ENCODE measurements at places on chromosomes 2 and 18.

GRCh38 chr2:37623971-37624900 is 47.2 kb downstream of the CDC42EP3 start:
- DNase-seq = no peak

- no peak for DNase-seq
Observed at GRCh38 chr2:169136885-169137534, 67.6 kb downstream of the DHRS9 start.

DNA sequence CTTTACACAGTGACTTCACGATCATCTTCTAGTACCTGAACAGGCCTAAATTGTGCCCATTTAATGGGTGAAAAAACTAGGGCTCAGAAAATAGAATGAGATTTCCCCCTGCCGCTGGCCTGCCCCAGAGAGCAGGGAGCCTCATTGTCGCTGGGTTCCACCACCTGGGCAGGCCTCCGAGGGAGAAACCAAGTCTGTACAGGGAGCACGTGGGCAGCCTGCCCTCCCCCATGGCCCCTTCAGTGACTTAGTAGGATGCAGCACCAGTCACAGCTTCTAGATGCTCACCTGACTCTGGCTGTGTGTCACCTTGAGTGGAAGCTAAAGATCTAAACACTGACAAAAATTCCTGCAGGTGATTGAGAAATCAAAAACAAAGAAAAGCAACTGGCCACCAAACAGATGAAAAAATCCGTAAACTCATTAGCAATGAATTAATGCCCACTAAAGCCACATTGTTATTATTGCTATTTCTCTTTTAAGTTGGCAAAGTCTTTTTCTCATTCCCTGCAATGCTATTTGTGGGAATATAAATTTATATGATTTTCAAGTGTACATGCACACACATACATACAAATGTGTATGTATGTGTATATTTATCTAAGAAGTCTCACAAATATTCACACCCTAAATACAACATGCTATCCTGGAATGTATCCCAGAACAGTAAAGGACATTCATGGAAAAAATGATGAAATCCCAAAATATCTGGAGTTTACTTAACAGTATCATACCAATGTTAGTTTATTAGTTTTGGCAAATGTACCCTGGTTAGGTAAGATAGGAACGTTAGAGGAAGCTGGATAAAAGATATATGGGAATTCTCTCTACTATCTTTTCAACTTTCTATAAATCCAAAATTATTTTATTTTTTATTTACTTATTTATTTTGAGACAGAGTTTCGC is 18.7 kb upstream of the ASPRV1 start:
- no peak for DNase-seq

DNA sequence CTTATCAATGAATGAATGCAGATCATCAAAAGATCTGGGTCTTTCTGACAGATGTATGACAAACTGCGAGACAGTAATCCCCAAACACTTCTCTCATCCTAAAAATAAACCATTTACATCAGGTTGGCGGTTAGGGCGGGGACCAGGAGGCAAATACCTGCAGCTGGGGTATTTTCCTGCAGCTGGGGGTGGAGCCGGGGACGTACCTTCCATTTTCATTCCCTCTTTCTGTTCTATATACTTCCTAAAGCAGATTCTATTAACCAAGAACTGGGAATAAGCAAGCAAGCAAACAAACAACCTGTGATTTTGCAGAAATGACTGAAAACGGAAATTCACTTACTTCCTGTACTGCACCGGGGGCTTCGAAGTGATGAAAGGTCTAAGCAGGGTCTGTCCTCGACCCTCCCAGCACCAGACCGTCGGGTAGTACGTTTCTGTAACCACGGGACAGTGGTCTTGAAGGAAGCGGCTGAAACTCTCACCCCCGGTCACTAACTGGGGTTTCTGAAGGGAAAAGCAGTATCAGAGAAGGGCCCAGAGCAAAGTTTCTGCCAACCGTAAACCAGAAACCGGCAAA is 1.2 kb downstream of the ABHD3 start:
- no peak for DNase-seq

DNA sequence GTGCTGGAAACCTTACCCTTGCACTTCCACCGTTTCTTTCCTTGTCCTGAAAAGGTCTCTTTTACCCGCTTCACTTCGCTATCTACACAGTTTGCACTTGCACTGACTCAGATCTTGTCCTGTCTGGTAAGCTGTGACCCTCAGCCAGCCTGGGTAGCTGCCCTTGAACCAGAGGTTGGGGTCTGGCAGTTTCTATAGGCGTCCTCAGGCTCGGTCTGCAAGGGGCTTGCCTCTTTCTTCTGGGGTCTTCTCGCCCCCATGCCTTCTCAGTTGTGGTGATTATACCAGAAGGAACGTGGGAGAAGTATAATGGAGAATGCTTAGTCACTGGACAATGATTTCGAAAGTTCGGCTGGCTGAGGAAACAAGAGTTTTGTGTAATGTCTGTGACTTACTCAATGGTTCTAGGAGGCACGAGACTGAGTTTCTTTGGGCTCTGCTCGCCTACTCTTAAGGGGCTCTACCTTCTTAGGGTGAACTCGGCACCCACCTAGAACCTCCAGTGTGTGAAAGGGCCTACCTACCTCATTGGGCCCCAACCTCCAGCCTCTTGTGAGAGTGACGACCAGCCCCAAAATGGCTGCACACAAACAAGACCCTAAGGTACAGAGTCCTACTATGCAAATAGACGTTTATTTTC is 6.9 kb upstream of the STAT1 start:
- DNase-seq = peak; percentile 33

- DNase-seq = no peak
Observed at GRCh38 chr2:157327200-157327599, 1.6 kb upstream of the ERMN start.

All from astrocyte of the cerebellum (primary cell).